ENCODE measurements at places on chromosomes 3 and 15. TPM values are rescaled to one million over a fixed set of nuclear protein-coding genes. Genes with fewer than 3 reads are reported as not detected.

Gene SV2B
- polyA plus RNA-seq: not detected

Gene STRA6
- not detected for polyA plus RNA-seq

Gene UBP1
- polyA plus RNA-seq: 33.3 TPM

Gene OXTR
- polyA plus RNA-seq: 0.43 TPM

Gene CGNL1
- polyA plus RNA-seq: 0.07 TPM

Gene LRRC34
- polyA plus RNA-seq: 1.7 TPM

Gene GCNT3
- not detected for polyA plus RNA-seq

Gene SCN11A
- not detected for polyA plus RNA-seq

Gene MLF1
- 11.6 TPM for polyA plus RNA-seq

Gene SMCO1
- polyA plus RNA-seq: not detected

Gene BOC
- polyA plus RNA-seq: 8.3 TPM

Gene ECE2
- polyA plus RNA-seq: not detected

Gene HESX1
- 0.17 TPM for polyA plus RNA-seq

Gene TEX55
- not detected for polyA plus RNA-seq

Gene LINGO1
- 0.07 TPM for polyA plus RNA-seq

Gene AMIGO3
- polyA plus RNA-seq: 0.34 TPM

Gene CHRM5
- polyA plus RNA-seq: not detected

Gene ACTC1
- polyA plus RNA-seq: not detected

Gene C3orf85
- polyA plus RNA-seq: not detected

Gene PLCL2
- polyA plus RNA-seq: 0.60 TPM

Gene PLS1
- polyA plus RNA-seq: 3.8 TPM

Gene PLA2G4E
- polyA plus RNA-seq: 0.04 TPM

Gene FRMD4B
- polyA plus RNA-seq: 15.1 TPM

Gene TTLL13
- polyA plus RNA-seq: not detected

Gene EXOG
- 5.8 TPM for polyA plus RNA-seq

Gene ITIH4
- 0.35 TPM for polyA plus RNA-seq

Gene SLC38A3
- polyA plus RNA-seq: not detected

Gene FHIT
- polyA plus RNA-seq: 1.8 TPM

Gene PLA2G4B
- 5.5 TPM for polyA plus RNA-seq

Gene LAMB2
- 133 TPM for polyA plus RNA-seq

Gene EXOSC7
- polyA plus RNA-seq: 71.8 TPM

Gene RNU6-1
- not detected for polyA plus RNA-seq

Gene CCDC191
- polyA plus RNA-seq: 0.55 TPM

Gene CHST2
- 4.3 TPM for polyA plus RNA-seq

Gene TICRR
- polyA plus RNA-seq: 5.6 TPM

Gene CASR
- not detected for polyA plus RNA-seq

Gene LIPH
- not detected for polyA plus RNA-seq

Gene TNFAIP8L3
- 0.17 TPM for polyA plus RNA-seq

Gene CIDEC
- 0.07 TPM for polyA plus RNA-seq

Gene EPHB1
- 0.04 TPM for polyA plus RNA-seq

Gene GOLGA8G
- not detected for polyA plus RNA-seq

Gene GABRR3
- not detected for polyA plus RNA-seq

Gene C3orf18
- 4.0 TPM for polyA plus RNA-seq

Gene STXBP5L
- not detected for polyA plus RNA-seq

Gene ALPK3
- 0.02 TPM for polyA plus RNA-seq

Gene DCBLD2
- 93.4 TPM for polyA plus RNA-seq
